Naive thymus-derived CD8-positive, alpha-beta T cell (primary cell): ENCODE measurements at places on chromosomes 3 and 15.

DNA sequence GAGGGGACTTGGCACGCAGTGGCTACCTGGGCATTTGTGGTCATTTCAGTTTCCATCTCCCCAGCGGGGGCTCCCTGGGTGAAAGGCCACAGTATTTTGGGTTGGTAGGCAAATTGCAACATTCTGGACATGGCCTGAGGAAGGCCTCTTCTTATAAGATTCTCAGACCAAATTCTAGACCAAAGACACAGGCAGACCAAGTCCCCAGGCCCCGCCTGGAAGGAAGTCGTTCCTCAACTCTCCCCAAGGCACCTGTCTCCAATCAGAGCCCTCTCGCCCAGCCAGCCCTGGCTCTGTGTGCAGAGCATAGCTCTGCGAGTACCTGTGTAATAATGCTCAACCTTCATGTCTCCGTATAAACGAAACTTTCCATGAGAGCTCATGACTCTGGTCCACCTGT is 53.1 kb downstream of the GRIP2 start:
- DNase-seq: no peak

DNA sequence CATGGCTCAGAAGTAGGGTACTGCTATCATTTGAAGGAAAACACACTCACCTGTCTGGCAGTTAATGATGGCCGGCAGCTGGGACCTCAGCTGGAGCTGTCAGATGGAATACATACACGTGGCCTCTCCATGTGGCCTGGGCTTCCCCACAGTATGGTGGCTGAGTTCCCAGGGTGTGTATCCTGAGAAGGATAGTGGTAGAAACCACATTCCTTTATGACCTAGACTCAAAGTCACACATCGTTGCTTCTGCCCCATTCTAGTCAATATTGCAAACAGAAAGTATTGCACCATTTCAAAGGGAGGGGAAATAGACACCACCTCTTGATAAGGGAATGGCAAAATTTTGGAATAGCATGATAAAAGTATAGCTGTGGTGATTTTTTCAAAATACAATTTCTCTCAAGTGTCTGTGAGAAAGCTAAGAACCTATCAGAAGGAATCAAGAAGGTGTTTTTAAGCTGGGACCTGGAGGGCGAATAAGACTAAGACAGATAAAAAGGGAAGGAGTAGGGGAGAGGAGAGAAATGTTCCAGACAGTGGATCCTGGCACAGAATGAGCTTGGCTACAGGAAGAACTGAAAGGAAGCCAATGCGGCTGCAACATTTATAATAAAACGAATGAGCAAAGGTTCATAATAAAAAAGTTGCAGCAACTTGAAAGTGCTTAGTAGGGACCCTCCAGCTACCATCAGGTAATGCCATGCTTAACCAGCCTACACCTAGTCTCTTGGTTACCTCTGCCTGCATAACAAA is 40.1 kb upstream of the GALNT15 start:
- DNase-seq: no peak

GRCh38 chr3:154799800-154800199 is 280.3 kb upstream of the MME start:
- no peak for DNase-seq

GRCh38 chr15:33067456-33067855 is 127.1 kb downstream of the FMN1 start:
- no peak for DNase-seq

- no peak for DNase-seq
Measured at GRCh38 chr15:77183066-77183465, 112.2 kb upstream of the TSPAN3 start.

DNA sequence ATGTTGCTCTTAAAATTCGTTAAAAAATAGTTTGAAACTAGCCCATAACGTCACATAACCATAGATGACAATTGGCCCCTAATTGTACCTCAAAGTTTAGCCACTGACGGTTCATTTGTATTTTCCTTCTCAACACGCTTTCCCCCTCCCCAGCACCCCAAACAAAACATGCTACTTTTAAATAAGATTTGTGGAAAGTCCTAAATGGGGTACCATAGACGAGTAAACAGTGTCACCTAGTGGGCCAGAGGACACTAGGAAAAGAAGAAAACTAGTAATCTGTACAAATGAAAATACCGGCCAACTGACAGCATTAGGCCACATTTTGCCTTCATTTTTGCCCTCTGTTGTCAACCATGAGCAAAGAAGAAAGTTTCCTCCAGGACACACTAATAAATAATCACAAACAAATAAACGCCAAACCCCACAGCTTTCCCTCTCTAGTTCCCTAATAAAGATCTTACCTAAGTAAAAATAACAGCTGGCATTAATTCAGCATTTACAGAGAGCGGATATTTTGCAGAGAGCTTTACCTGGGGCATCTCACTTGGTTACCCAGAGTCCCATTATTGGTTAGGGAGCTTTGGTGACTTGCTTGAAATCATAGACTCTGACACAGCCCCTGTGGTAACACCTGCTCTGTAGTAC is 175.1 kb upstream of the ATP11B start:
- no peak for DNase-seq

DNA sequence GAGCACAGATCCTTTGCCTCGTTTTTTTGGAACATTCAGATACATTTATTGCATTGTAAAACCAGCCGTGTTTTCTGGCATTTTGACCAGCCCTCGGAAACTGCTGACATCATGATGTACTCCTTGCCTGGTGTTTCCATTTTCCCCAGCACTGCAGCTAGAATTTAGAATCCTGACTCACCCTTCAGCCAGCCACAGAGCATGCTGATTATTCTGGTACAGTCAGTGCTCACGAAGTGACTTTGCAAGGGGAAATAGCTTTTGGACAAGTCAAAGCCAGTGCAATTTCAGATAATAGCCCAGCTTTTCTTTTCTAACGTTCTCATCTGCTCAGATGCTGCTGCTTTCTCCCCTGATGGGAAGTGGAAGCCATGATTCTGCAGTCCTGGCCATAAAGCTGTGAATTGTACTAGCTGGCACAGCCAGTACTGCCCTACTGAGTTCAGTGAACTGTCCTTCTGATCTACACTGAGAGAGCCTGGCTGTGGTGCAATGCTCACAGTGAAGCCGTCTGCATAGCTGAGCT is 12.1 kb upstream of the CNBP start:
- no peak for DNase-seq

DNA sequence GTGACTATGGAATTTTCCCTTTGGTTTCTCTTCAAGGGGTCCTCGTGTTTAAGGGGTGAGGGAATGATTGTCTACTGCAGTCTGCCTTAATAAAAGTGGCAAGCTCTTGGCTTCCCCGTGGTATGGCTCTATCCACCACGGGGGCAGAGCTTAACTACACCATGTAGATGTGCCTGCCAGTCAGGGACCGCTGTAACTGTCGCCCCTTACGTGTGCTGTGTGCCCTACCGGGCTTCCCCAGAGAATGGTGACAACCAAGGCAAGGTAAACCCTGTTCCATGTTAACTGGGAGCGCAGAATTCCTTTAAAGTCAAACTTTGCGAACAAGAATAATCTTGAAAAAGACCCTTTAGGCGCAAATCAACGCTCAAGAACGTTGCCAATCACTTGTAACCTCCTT is 966 bp upstream of the C3orf80 start:
- no peak for DNase-seq

DNA sequence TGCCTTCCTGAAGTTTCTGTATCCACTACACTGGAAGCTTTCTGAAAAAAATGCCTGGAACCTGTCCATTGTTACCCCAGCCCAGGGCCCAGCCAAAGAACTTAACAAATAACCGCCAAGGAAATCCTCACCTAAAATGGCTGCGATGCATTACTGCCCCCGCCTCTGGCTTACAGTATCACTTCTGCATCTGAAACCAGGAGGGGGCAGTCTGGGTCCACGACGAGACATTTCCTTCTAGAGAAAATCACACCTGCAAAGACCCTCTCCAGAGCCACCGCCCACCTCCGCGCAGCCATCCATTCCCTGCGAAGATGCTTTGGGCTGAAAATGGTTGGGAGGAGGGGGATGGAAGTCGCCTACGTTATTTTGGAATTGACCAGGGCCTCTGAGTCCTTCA is 22.4 kb upstream of the CELF6 start:
- peak; percentile 11 for DNase-seq

DNA sequence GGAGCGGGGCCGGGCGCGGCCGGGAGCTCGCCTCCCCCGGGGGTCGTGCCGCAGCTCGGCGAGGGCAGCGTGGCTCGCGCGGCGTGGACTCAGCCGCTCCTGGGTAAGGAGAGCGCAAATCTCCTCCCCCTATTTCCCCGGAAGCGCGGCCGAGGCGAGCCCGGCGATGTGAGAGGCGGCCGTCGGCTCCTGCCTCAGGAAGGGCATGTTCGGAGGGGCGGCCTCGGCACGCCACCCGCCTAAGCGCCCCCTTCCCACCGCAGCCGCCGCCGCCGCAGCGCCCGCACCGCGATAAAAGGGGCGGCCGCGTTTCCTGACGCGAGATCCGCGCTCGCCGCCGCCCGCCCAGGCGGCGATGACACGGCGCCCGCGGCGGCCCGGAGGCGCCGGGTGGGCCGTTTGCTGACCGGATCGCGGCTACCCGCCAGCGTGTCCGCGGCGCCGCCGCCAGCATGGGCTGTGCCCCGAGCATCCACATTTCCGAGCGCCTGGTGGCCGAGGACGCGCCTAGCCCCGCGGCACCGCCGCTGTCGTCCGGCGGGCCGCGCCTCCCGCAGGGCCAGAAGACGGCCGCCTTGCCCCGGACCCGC is at the start of gene PDE8A:
TSS of gene PDE8A (plus strand) at position 146 of the 590 bp plus-strand sequence. CDS start at position 453, 307 bp downstream.
- peak; percentile 61 for DNase-seq

GRCh38 chr3:188578576-188579363 is 424.8 kb downstream of the LPP start:
- DNase-seq: no peak

- DNase-seq: no peak
Measured at GRCh38 chr3:13514639-13515435, 34.1 kb upstream of the FBLN2 start.

DNA sequence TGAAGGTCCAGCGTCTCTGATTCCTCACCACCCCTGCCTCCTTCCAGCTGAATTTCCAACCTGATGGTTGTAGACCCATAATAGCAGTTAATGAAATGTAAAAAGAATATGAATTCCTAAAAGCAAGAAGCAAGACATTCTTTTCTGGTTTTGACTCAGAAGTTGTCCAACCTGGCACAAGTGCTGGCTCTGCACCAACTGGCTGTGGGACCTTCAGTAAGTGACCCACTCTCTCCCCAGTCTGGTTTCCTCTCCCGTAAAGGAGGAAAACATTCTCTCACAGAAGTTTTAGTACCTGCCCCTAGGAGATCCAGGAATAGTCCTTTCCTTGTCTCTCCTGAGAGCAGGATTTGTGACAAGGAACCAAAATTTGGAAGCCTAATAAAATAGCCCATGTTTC is 236.9 kb upstream of the TRIM42 start:
- no peak for DNase-seq

DNA sequence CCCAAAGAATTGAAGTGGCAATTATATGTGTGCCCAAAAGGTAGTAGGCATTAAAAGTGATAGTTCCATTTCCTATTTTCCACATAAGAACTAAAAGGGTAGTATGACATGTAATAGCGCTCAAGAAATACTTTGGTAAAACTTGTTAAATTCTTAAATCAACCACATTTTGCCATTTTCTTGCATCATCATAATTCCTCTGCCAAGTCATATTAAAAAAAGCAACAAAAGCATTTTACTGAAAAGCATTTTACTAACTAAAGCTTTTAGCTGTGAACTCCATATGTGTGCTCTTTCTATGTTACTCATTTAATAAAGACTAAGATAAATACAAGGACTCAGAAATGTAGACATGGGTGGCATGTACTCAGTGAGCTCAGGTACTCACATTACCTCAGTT is 70.1 kb downstream of the GPR160 start:
- DNase-seq: no peak

DNA sequence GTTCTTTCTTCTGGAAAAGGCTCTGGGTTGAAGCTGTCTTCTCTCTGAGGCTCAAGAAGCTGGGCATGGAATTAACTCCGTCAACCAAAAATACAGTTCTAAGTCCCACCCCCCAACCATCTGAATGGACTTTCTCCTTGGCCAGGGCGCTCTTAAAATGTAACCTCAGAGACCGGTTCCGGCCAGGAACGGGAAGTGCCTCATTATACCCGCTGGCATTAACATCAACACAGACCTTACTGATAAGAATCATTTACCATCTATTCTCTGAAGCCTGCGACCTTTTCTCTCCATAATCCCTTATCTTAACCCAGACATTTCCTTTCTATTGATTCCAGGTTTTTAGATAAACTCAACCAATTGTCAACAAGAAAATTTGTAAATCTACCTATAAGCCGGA is 64.7 kb downstream of the ATP1B3 start:
- no peak for DNase-seq

DNA sequence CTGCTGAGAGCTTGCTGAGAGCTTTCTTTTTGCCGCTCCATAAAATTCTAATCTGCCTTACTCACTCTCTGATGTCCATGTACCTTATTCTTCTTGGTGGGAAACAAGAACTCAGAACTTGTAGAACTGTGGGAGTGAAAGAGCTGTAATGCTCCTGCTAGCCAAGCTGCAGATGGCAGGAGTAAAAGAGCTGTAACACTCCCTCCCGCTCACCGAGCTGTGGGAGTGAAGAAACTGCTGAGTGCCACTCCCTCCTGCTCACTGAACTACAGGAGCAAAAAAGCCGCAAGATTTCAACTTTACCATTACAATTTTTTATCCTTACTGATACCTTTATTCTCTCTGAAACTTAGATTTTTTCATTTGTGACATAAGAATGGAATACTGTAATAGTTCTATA is 199.1 kb downstream of the SI start:
- no peak for DNase-seq

DNA sequence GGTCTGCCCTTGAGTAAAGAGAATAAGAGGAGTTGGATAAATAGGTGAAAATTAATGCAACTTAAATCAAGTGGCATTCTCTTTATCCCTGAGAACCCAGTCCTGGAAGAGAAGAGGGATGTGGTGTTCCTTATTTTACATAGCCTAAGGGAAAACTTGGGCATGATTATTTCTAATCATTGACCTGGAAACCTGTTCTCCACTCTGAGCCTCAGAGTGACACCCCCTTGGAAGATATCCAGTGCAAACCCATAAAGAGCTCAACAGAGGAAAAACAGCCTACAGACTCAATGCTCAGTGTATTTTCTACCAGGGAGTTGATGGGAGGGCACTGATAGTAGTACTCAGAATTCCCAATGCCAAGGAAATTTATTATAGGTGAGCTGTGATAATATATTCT is 22.0 kb downstream of the SLC15A2 start:
- no peak for DNase-seq

- DNase-seq: no peak
Measured at GRCh38 chr3:101340591-101340990, 20.2 kb upstream of the IMPG2 start.

GRCh38 chr3:108125550-108126071 is 34.8 kb upstream of the CD47 start:
- no peak for DNase-seq

- no peak for DNase-seq
Measured at GRCh38 chr15:74040109-74040850, 42.1 kb downstream of the GOLGA6A start.

GRCh38 chr3:14124223-14124614 is 451 bp downstream of the CHCHD4 start:
- no peak for DNase-seq

DNA sequence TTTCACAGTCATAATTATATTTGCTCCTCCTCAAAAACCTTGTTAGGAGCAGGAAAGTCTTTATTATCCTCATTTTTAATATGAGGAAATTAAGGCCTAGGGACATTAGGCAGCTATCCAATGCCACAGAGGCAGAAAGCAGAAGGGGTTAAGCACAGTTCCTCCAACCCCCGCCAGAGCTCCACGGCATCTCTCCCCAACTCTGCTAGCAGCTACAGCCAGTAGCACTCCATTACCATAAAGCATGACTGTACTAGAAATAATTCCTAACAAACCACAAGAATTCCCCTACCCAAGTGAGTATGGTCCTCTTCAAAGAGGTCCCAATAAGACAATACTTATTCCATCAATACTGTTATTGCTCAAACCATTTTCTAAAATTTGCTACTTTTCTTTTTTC is 9.8 kb downstream of the HEG1 start:
- no peak for DNase-seq

GRCh38 chr3:77682162-77682561 is 642.3 kb downstream of the ROBO2 start:
- no peak for DNase-seq
